Right kidney (tissue), 9 donors: ENCODE measurements at places on chromosomes 13 and 19.

- no peak for DNase-seq
These were observed 2.3 kb downstream of the PLPP2 start for GRCh38 chr19:288911-289310.

DNA sequence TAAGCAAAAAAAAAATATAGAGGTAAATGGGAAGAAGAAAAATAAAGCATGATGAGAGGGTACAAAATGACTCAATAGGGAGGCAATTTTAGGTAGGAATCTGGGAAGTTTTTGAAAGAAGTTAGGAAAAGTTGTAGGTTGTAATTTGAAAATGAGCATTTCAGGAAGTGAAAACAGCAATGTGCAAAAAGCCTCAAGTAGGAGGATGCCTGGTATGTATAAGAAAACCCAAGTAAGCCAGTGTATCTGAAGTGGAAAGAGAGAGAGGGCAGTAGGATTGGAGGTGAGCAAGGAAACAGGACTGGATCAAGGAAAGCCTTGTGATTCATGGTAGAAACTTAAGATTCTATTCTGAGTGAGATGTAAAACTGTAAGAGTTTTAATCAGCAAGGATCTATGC, 121.6 kb upstream of the SPRY2 start:
- DNase-seq, result no peak

DNA sequence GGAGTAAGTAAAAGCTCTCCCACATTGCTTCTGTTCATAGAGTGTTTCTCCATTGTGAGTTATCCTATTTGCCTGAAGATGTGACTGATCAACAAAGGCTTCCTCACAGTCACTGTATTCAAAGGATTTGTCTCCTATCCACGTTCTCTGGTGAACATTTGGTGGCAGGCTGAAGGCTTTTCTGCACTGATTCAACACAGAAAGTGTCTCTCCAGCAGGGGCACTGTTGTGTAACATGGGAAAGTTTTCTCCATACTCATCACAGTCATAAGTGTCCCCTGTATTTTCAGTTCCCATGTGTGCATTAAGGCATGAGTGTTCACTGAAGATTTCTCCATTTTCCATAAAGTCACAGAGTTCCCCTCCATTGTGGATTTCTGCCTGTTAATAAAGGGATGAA, 17.6 kb downstream of the ZNF121 start:
- DNase-seq, result no peak

GRCh38 chr19:32404933-32405430, 588 bp upstream of the DPY19L3 start:
- peak; percentile 97 for DNase-seq

DNA sequence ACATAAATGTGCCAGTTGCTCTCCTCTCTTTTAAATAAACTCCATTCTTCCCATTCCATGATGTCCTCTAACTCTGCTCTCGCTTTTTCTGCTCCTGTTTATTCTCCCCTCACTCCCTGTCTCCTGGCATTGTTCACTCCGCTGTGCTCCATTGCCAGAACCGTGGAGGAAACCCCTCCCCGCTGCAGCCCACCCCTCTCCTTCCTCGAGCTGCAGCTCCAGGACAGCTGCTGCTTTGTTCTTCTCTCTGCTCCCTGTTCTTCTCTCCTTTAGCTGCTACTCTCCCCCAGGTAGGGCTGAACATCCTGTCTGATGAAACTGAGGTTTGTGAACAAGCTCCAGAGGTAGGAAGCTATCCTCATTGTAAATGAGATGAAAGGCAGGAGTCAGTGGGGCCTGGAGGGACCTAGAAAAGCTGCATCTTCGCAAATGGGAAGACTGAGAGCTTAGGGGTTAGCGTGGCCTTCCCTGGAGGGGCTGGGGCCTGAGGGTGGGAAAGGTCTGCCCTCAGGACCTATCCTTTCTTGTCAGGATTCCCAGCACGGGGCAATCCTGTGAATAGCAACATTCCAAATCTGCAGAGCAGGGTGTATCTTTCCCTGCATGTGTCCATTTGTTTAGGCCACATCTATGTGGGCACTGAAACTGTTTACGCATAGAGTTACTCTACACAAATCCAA, 243.7 kb downstream of the DNAJC15 start:
- no peak for DNase-seq

DNA sequence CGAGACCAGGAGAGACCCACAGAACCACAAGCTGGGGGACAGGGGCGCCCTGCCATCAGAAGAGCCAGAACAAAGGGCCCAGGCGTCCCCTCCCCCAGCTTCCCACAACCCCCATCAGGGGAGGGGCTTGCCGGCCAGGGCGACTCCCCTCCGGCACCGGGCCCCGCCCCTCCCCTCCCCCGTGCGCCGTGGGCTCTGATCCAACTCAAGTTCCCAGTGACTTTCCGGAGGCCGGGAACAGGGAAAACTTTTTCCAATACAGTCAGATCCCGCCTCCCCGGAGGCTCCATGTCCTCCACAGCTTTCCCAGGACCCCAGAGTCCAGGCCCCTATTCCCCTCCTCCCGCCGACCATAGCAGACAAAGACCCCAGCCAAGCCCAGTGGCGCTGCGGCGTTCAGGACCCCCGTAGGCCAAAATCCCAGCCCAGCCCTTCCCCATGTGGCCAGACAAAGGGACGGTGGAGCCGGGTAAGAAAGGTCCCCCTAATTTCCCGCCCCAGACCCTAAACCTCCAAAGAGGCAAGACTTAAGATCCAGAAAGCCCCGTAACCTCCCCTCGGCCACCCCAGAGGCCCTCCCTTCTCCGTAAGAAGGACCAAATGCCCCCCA, 673 bp downstream of the TEAD2 start:
- peak; percentile 84 for DNase-seq

DNA sequence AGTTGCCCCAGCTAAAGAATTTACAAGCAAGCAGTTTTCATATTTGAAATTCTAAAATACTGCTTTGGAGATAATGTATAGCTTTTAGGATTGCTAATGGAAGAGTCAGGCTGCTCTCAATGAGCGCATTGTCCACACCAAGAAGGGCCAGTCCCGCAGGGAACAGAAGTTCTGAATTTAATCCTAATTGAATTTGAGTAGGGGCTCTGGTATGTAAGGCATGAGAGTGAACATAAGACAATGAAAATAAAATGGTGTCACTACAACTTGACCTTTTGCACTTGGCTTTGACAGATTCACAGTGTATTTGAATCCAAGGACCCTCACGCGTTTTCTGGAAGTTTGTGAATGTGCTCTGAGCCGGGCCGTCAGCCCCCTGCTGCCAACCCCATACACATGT, 32.6 kb downstream of the RAB20 start:
- no peak for DNase-seq
